ENCODE measurements at places on chromosomes 5 and 9. TPM values are rescaled to one million over a fixed set of nuclear protein-coding genes. Genes with fewer than 3 reads are reported as not detected.
A peak's percentile ranks its signal among the peaks of the same experiment; 100 is the strongest.

DNA sequence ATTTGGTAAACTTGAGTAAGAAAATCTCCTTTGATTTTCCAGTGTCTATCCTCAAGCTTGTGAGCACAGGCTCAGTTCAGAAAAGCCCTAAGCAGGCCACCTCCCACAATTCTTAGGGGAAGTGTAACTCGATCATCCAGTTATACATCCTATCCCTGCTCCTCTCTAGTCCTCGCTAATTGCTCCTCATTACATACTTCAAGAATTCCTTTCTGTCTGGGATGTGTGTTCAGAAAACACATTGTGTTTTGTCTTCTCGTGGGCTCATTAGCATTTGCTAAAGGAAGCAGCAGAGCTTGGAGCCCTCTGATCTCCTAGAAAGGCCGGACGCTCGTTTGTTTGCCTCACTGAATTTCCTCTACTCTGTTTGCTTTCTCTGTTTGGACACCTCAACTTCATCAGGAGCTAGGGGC lies 268.2 kb upstream of the RFX3 start:
- no peak for DNase-seq

DNA sequence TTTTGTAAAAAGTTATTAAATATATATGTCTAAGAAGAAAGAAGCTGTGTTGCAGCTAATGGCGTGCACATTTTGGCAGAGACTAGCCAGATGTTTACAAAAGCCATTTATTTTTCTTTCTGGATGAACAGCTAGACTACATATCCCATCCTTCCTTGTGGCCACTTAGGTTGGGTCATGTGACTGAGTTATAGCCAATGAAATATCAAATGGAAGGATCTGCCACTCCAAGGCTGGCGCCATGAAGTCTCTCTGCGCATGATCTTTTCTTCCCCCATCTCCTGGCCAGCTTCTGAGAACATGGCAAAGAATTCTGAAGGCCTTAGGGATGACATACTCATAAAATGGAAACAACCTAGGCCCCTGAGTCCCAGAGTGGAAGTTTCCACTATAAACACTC lies 244.2 kb upstream of the DAB2 start:
- no peak for DNase-seq

SAPCD2 gene
- total RNA-seq = 21.9 TPM

GRCh38 chr5:179822059-179822432 lies 1.3 kb downstream of the SQSTM1 start:
- DNase-seq = no peak

ANKRD20A1 gene
- total RNA-seq = 3.3 TPM

- no peak for DNase-seq
Measured at GRCh38 chr5:14009575-14009974, 65.1 kb upstream of the DNAH5 start.

PCDH12 gene
- not detected for total RNA-seq

- no peak for DNase-seq
Measured at GRCh38 chr5:135839566-135839965, 5.1 kb downstream of the SLC25A48 start.

SSBP2 gene
- 85.2 TPM for total RNA-seq

DNA sequence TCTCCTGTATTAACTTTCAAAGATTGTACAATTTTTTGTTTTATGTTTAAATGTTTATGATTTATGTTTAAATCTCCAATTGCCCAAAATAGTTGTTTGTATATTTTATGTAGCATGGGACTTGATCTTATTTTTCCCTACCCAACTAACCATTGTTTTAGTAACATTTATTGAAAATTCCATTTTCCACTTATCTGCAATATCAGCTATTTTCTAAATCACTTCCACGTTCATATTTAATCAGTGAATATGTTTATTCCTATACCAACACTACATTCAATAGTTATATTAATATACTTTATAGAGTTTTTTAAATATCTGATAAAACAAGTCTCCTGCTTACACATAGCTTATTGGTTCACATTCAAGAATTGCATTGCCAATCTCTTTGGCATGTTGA lies 532.2 kb downstream of the CHSY3 start:
- no peak for DNase-seq

- DNase-seq = no peak
Measured at GRCh38 chr5:173707392-173707791, 90.9 kb upstream of the BOD1 start.

- DNase-seq = no peak
Measured at GRCh38 chr5:171575386-171575785, 155.9 kb downstream of the FGF18 start.

TAF11L5 gene
- not detected for total RNA-seq

DNA sequence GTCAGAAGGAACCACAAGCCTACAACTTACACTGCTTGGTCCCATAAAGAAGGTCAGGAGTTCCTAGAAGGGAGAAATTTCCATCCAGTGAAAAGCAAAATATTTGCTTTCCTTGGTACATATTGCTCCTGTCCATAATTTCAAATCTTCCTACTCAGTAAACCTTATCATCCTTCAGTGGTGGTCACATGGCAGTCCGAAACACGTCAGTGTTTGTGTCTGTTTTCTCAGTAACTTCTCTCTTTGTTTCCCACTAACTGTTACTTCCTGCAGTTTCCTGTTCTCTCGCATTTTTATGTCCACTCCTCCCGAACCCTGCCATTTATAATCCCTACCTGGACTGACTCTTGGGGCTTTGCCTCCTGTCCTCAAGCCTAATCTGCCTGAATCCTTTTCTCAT lies 129.1 kb downstream of the FANCC start:
- no peak for DNase-seq

- DNase-seq = no peak
Measured at GRCh38 chr9:126701813-126702140, 88.0 kb downstream of the LMX1B start.

SLC46A2 gene
- 0.14 TPM for total RNA-seq

DNA sequence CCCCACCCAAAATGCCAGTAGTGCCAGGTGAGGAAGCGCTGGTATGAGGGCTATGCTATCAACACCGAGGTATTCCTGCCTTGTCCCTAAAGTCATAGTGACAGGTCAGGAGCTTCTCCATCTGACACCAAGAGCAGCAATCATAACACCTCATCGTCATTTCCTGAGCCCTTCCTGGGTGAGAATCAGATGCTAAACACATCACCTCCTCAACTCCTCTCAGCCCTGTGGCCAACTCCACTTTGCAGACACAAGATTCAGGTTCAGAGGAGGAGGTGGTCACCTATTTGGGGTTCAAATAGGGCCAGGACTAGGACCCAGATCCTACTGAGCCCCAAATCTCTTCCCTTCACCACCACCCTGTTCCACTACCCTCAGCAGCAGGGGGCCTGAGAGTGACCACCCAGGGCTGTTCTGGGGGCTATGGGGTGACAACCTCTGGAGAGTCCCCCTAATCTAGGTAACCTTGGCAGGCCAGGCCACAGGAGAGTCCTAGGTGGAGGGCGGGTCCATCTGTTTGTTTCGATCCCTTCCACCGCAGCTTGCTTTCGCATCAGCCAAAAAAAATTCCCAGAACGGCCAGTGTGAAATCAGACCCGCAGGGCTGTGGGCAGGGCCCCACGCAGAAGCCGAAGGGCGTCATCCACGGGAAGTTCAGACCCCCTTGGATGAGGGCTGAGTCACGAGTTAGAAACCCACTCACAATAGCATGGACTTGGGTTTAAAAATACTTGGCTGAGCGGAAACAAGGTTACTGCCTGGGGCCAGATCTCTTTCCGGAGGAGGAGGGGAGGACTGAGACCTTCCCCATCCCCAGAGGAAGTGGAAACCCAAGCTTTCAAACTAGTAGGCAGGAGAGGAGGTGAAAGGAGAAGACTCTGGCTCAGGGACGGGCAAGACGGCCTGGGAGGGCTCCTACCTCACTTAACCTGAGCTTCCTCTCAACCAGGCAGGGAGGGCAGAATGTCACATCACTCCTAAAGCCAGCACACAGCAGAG lies 8.7 kb downstream of the STK10 start:
- no peak for DNase-seq

CNTNAP3 gene
- total RNA-seq = 3.1 TPM

DNA sequence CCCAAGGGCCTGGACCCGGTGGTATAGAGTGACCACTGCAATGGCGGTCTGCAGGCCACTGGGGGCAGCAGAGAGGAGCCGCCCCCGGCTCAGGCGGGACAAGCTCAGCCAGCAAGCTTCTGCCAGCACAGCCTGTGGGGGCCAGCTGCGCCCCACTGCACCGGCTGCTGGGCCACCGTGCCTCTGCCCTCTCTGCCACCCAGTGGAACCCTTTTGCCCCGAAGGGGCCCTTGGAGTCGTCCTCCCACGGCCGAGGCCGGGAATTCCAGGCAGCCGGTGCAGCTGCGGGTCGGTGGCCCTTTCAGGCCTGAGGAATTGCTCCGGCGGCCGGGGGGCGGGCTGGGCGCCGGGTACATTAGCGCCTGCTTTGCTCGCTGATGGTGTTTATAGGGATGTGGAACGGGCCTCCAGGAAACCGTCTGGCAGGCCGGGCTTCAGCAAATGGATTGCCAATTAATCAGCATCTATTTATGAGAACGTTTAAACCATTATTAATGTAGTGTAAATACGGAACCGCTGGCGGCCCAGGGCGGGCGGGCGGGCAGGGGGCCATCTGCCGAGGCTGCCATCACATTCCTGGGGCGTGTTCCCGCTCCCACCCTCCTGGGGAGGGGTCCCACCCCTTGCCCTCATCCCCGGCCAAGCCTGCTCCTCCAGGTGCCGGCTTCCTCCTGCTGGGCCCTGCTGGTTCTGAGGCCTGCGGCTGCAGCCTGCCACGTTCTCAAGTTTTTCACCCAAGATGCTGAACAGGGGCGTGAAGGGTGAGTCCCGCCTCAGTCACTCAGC lies 127.4 kb downstream of the BARX1 start:
- DNase-seq = peak; percentile 81

- no peak for DNase-seq
Measured at GRCh38 chr9:137621131-137621757, 2.4 kb downstream of the EHMT1 start.

DNA sequence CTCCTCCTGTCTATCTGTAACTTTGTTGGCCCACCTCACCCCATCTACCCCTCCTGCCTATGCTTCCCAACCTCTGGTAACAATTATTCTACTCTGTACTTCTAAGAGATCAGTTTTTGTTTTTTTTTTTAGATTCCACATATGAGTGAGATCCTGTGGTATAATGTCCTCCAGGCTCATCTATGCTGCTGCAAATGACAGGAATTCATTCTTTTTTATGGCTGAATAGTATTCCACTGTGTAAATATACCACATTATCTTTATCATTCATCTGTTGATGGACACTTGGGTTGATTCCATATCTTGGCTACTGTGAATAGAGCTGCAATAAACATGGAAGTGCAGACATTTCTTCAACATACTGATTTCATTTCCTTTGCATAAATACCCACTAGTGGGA lies 8.0 kb upstream of the NPR2 start:
- no peak for DNase-seq

GRCh38 chr5:58200451-58200850 lies 259.4 kb downstream of the PLK2 start:
- DNase-seq = no peak

GRCh38 chr9:111969622-111970021 lies 73.0 kb downstream of the UGCG start:
- DNase-seq = no peak

- no peak for DNase-seq
Measured at GRCh38 chr5:54547711-54548250, 30.2 kb downstream of the SNX18 start.

FAM78A gene
- 0.79 TPM for total RNA-seq

RNF130 gene
- 52.1 TPM for total RNA-seq

DNA sequence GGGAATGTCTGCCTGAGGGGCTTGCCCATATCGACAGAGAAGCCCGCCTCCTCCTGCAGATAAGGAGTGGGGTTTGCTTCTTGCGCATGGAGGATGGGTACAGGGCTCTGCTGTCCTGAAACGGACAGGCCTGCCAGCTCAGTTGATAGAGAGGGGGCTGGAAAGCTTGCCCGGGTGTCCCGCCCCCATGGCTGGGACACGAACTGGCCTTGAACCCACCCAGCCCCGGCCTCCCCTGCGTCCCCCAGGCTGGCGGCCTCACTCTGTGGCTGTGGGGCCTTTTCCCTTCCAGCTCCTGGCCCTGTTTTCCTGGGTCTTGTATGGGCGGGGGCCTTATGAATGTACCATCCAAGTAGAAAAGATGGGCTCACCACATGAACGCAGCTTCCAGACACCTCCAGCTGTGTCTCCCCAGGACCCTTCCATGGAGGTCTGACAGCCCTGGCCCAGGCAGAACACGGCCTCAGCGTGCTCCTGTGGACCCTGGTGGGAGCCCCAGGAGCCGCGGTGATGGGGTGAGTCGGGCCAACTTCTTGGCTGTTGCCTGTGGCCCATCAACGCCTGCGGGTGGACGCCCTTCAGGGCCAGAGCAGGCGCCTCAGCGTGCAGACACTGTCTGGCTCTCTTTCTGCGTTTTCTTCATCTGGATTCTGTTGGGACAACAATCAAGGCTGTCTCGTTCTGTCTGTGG lies 15.9 kb upstream of the SLC2A6 start:
- DNase-seq = no peak

KIAA0825 gene
- 3.1 TPM for total RNA-seq

CDX1 gene
- total RNA-seq = 5.0 TPM

DNA sequence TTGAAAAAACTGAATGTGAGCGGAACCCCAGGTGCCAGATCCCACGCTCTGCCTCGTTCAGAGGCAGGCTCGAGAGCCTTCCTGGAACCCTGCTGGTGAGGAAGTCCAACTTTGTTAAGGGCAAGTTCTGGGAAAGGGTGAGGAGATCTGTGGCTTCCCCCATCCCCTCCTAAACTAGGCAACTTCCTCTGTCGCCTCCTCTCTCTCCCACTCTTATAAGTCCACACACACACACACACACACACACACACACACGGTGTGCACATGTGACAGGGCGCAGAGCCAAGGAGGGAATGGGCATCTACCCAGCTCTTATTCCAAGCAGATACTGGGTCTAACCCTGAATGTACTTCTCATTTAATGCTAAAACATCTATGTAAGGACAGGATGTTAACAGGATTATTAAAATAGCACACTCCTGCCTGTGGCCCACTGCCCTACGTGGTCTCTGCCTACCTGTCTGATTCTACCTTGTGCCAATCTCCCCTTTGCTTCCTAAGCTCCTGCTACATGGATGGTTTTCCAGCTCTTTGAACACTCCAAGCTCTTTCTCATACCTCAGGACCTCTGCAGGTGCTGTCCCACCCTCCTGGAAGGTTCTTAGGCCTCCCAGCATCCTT lies 72.4 kb upstream of the FBXW11 start:
- DNase-seq = no peak

- no peak for DNase-seq
Measured at GRCh38 chr9:137669261-137669672, 50.5 kb downstream of the EHMT1 start.

DNA sequence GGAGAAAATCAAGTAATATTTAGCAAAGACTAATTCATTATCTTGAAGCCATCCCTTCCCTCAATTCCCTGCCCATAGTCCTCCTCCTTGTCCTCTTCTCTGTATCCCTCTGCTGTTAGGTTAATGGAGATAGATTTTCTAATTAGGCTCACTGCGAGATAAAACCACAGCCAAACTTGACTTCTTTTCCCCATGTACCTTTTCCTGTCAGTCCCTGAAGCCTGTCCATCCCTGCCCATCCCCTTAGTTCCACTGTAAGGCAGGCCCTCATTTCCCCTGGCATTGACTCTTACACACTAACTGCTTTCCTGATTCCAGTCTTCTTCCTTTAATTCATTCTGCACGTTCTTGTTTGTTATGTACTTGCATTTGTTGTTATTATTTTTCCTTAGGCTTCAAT lies 1.2 kb downstream of the TLR4 start:
- DNase-seq = no peak

- DNase-seq = no peak
Measured at GRCh38 chr5:173839117-173839713, 48.9 kb upstream of the CPEB4 start.

- peak; percentile 84 for DNase-seq
Measured at GRCh38 chr9:128863647-128864046, 18.1 kb downstream of the KYAT1 start.
